ENCODE measurements at places on chromosomes 5 and 9.

DNA sequence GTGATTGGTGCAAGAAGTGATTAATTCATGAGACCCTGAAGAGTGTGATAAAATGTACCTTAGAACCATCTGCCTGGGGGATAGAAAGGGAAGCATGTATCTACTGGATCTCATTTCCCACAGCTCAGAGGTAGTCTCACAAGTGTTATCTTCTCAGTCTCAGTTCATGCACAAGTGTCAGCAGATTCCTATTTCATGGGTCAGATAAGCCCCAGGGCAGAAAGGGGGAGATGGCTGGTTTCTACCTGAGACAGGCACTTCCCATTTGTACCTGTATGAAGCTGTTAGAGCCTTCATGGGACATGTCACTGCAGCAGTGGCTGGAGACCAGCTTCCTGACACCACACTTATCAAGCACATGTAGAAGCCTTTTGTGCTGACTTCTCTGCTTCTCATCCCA lies 45.6 kb upstream of the SMIM15 start:
- no peak for DNase-seq

DNA sequence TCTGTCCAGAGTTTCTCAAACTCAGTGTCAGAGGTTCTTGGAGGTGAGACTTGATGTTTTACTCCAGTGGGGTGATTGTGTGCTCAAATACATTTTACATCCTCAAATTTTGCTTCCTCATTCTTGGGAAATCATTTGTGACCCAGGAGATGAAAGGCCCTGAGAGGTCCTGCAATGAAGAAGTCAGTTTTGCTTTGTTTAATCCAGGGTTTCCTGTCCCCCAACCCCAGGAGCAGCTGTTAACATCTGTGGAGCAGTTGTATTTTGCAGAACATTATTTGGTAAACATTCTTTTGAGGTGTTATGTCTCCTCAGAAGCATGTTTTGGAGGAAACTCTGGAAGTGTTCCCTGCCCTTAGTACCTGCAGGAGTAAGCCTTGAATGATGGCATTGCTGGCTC lies 59.8 kb downstream of the DAB2IP start:
- DNase-seq: no peak

- no peak for DNase-seq
Measured at GRCh38 chr5:56310711-56311204, 77.6 kb upstream of the ANKRD55 start.

DNA sequence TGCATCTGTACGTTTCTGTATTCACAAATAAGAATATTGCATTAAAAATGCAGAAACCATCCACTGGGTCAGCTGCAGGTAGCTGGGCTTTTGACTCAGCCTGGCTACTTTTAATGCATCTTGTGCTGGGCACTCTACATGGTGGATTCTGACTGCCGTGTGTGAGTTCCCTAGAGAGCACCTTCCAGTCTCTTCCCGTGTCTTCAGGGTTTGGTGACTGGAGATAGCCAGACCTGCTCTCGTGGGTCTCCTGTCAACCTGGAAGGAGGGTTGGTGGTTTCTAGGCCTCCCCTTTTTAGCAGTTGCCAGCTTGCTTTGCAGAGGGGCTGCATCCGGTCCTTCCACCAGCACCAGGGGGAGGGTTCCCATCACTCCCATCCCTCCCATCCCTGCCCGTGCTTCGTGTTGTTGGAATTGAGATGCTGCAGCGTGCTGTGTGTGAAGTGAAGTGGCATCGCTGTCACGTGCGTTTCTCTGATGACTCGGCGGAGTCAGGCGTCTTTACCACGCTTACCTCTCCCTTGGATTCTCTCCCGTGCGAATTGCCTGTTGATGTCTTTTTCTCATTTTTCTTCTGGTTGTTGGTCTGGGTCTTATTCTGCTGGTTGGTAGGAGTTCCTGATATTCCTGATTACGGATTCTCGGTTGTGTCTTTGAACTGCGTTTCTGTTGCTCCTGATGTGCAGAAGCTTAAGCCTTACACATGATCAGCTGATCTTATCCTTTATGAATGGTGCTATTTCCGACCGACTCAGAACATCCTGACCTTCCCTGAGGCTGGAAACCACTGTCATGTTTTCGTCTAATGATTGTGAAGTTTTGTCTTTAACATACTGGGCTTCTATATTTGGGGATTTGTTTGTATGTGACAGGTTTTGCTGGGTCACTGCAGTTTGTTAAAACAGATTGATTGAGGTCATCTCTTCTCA lies 16.9 kb downstream of the FBXW5 start:
- DNase-seq: no peak

DNA sequence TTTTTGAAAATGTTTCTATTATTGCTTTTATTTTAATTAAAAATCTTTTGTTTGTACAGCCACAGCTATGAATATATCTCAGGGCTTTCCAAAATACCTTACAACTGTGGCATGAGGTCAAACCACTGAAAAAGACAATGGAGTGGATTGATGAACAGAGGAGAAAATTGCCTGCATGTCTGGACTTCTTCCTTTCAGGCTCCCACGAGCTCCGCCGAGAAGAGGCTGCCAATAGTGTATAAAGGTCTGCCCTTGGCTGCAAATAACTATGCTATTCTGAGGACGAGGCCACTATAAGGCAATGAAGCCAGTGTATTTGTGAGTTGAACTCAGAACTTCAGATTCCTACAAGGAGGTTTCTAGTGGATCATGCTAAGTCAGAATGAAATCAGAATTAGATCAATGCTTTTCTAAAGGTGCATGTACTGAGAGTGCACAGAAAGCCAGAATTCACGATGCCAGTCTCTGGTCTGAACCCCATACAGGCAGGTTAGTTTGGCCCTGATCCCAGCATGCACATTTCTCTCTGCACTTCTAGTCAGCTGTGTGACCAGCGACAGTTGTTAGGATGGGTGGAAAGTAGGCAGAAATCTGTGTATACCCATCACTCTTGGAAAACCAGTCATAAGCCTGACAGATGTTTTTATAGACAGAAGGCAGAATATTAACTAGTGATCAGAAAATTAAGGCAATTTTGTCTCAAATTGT lies 42.7 kb upstream of the PLPP1 start:
- DNase-seq: no peak

DNA sequence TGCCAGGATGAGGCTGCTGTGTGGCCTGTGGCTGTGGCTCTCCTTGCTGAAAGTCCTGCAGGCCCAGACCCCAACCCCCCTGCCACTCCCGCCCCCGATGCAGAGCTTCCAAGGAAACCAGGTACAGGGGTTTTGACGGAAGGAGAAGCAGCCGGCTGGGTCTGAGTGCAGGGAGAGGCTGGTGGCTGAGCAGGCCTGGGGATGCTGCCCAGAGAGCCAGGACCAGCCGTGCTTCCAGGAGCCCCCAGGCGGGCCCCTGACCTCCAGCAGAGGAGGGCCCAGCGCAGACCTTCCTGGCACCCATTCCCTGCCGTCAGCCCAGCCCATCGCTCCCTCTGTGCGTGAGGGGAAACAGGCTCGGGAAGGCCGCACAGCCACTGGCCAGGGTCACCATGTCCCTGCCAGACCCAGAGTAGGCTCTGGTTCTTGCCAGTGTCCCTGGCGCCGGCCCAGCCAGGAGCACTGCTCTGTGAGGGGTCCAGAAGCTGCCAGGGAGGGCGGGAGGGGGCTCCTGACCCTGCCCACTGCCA lies 313 bp downstream of the LCN12 start:
- no peak for DNase-seq

DNA sequence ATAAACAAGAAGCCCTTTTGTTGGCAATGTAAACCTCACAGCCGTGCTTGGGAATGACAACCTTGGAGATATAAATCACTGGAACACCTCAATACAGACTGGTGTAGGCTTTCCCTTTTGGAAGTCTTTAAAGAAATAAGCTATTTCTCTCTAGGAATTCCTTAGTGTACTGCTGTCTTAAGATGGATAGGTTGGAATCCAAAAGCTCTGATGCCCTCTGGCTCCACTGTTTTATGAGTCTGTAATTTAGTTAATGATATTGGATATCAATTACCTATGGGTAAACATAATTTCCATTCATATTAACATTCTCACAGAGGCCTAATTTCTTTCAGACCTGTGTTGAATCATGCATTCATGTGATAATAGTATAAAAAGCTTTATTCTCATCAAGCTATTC lies 435.9 kb upstream of the MPDZ start:
- DNase-seq: no peak

All from NCI-H1417 treated with DMSO at 0.1 percent for 48 hours (cell line).